ENCODE measurements at places on chromosomes 13 and 19.

DNA sequence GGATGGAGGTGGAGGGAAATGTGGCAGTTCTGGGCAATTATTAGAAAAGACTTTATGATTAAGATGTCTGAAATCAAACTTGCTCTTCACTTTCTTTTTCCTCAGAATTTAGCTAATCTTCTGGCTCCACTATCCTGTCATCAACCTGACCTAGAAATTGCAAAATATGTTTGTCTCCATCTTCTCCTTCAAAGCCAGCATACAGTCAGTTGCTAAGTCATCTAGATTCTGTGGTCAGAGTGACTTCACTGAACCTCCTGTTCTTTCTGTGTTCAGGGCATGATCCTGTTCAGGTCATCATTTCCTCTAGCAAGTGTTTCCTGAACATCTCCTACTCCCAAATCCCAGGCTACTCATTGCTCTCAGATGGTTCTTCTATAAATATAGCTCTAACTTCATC is 10.8 kb upstream of the CCNA1 start:
- DNase-seq: no peak

GRCh38 chr13:111625526-111626315 is 305.3 kb downstream of the TEX29 start:
- no peak for DNase-seq

GRCh38 chr19:6211632-6212402 is 68.0 kb downstream of the MLLT1 start:
- DNase-seq: no peak

- no peak for DNase-seq
These were observed 282.1 kb downstream of the TDRD3 start for GRCh38 chr13:60679131-60679530.

- no peak for DNase-seq
These were observed 35.1 kb downstream of the ZNF433 start for GRCh38 chr19:12000152-12000981.
